ENCODE measurements at places on chromosomes 11 and 22.

- no peak for DNase-seq
These were observed 120.9 kb upstream of the ZC3H12C start for GRCh38 chr11:109972181-109972715.

DNA sequence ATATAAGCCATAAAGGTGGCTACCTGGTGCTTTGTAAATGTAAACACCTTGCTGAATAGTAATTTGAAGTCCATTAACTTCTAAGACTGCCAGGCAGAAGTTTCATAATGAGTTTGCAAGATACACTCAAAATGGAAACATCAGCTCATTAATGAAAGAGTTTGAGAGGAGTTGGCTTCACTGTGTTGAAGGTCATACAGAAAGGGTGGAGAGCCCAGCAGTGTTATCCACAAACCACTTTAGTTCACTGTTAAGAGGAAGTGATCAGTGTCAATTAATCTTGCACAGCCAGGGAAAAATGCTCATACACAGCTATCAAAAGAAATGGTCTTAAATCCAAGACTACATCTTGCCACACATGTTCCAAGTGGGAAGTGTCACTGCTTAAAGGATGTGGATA lies 689.4 kb downstream of the JRKL start:
- DNase-seq = no peak

DNA sequence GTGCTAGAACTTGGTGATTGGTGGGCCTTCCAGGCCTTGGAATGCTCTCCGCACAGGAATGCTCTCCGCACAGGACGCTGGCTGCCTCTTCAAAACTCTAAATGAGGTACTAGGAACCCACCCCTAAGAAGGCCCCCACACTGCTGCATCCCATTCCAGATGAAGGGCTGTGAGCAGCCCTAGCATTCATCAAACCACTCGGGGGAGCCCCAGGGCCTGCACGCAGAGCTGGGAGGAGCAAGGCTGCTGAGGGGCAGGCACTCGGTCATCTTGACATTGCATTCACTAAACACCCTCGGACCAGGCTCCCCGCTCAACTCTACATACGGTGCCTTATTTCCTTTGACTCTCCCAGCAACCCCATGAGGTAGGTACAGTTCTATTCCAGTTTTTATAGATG lies 49.2 kb upstream of the EMID1 start:
- DNase-seq = no peak

GRCh38 chr11:18611196-18611595 lies 11.6 kb downstream of the MISFA start:
- DNase-seq = no peak

GRCh38 chr22:48631288-48631863 lies 1196.3 kb downstream of the BRD1 start:
- DNase-seq = no peak

DNA sequence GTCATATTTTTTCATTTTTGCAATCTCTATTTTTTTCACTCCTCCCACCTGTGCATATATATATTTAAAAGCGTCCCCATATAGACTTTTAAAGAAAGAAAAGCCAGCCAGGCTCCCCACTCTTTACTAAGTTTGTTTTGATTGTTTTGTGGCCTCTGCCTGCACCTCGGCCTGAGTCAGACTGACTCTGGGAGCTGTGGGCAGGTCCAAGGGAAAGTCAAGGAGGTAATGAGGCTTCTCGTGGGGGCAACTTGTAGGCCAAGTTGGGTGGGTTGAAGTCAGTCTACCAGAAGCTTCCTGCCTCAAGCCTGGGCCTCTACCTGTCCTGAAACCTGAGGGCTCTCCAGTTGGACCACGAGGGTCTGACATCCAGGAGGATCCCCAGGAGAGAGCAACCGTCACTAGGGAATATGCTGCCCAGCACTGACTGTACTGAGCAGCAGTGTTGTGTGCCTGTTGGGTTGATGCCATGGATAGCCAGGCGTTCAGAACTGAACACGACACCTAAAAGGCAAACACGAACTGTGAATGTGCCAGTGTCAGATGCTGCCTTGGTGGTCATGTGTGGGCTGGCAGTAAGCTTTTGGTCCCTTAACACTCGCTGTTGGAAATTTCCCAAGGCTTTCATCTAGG lies 58.8 kb downstream of the BMAL1 start:
- DNase-seq = no peak

- DNase-seq = no peak
These were observed 25.8 kb downstream of the LAYN start for GRCh38 chr11:111566324-111566723.

DNA sequence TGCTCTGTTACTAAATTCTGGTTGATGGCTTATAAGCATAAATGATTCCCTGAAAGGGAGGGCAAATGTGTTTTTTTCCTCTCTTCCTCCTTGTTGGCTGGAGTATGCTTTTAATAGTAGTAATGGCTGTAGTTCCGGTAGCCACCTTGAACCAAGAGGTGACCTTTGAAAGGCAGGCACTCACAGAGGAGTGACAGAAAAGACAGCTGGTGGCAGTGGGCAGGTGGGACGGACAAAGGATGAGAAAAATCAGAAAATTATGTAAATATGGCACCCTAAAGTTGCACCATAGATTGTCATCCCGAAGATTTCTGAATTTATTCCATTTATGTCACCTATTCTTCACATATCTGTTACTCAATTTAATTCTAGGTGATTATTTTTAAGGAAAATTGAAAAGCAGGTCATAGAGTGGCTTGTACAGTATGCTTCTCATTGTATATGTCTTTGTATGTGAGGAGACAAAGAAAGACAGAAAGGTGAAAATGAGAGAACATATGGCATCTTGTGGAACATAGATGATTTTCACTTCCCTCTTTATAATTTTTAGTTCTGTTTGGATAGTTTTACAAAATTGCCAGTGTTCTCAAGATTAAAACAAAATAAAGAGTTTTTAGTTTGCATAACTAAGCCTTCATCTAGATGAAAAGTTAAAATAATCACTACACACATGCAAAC lies 17.0 kb downstream of the CASP12 start:
- no peak for DNase-seq

GRCh38 chr11:44658506-44658850 lies 68.3 kb upstream of the TSPAN18 start:
- no peak for DNase-seq

DNA sequence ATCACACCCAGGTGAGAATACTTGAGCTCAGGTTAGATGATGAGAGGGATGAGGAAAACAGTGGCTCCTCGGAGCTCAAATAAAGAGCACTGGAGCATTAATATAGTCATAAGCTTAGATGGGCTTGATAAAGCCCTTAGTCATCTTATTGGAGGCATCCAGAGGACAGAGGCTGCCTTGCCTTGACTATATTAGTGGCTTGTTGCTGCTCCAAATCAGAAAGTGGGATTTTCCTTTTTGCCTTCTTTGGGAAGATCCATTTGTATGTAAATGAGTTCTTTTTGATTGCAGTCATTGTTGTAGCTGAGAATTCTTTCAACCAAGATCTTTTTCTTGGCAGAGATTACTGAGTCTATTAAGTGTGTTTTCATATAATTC lies 18.9 kb downstream of the ADM start:
- no peak for DNase-seq

DNA sequence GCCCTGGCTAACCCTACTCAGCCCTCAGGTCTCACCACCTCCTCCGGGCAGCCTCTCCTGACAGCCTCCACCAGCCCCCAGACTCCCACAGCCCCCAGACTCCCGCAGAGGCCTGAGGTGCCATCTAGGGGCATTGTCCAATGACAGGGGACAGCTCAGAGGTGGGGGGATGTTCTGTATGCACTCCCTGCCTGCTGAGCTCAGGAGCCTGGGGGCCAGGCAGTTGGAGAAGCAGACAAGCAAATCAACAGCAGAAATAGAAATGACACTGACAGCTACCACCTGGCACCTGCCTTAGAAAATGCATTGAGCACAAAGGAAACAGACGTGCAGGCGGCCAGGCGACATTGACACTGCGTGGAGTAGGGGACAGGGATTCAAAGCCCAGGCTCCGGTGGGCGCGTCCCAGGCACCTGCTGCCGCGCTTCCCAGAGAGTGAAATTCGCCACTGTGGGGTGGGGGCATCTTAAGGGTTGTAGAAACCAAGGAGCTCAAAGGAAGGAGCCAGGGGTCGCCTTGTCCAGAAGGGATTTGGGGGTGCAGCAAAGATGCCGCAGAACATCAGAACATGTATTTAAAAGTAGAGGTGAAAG lies 22.5 kb upstream of the WNT7B start:
- DNase-seq = no peak

DNA sequence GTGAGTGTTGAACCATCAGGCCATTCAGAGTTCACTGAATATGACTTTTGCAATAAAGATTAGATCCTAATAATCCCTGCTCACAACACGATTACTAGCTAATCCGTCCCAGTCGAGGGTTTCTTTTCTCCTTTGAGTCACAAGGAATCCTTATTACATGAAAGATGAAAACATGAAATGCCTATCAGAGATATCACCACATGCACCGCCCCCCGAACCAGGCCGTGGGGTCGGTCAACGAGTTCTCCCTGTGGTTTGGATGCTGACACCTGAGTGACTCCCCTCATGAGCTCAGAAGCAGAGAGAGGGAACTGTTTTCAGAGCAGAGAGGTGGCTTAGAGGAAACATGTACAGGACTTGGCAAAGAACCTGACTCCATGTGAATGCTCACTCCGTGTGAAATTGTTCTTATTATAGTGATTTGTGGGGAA lies 263.3 kb downstream of the ETS1 start:
- no peak for DNase-seq

DNA sequence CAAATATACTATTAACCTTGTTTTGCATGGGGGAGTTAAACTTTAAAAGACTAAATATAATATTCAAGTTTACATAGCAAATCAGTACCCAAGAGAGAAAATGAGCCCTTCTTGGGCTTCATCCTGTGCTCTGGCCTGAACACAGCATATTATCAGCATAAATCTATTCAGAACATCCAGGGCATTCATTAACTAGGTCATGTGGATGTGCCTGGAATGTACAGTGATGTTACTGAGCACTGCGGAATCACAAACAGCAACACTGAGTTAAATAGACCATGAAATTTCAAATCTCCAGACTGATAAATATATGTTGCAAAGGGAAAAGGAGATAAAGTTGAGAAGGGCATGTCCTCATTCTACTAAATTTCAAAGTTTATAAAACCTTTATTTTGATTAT lies 426.4 kb downstream of the AASDHPPT start:
- no peak for DNase-seq

DNA sequence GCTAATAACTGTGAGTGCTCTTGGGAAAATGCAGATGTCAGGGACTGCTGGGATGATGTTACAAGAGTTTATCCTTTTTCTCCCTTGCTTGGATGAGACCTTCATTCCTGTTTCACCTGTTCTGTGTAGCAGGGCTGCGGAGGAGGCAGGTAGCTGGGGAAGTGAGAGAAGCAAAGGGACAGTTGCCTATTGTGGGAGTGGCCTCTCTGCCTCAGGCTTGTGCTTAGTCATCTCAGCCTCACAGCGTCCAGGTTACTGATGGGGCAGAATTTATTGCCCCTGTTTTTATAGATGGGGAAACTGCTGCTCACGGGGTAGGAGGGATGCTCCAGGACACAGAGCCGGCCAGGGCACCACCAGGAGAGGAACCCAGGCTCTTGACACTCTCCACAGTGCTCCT lies 1.7 kb downstream of the STX3 start:
- no peak for DNase-seq

DNA sequence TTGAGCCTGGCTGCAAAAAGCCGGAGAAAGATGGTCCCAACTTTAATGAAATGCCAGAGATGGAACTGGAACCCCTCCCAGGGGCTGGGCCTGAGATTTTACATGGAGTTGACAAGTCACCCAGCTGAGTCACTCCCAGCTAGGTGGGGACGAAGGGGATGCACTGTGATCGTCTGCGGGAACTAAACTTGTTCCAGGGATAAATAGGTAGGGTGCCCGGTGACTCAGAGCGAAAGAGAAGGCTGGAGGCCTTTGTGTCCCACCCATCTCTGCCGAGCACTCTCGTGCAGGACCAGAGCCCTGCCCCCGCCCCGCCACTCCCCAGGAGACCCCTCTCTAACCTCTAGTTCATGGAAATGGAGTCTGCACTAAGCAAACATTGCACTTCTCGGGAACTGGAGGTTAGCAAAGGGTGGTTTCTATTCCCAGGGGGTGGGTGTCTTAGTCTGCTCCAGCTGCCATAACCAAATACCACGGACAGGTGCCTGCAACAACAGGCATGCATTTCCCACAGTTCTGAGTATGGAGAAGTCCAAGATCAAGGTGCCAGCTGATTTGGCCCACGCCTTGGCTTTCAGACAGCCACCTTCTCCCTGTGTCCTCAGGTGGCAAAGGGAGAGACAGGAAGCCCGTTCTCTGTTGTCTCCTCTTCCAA lies 60.7 kb upstream of the FADD start:
- no peak for DNase-seq

DNA sequence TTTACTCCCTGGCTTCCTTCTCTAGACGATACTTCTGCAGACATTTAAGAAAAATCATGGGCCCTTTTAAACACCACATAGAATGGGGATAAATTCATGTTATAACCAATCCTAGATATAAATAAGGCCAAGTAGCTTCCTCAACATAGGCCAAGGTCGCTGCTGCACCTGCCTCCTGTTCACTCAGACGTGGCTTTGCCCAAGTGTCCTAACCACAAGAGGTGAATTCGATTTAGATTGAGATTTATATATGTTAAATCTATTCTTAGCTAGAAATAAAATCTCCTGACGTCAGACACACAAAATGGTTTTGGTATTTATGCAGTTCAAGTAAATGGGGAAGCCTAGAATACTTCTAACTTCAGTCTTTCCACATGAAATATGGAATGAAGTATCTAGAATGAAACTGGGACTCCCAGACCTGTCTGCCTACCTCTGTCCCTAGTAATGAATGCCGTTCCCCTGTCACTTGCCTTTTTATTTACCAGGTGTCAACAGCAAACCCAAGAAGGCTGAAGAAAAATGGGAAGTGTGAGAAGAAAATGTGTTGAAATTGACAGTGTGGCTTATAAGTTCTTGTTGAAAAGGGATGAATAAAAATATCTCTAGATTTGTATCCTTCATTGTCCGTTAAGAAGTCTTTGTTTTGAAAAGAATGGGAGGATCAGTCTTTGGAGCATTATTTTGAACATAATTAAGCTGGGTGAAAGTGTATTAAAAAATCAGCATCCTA lies 131.8 kb downstream of the HIPK3 start:
- DNase-seq = no peak

DNA sequence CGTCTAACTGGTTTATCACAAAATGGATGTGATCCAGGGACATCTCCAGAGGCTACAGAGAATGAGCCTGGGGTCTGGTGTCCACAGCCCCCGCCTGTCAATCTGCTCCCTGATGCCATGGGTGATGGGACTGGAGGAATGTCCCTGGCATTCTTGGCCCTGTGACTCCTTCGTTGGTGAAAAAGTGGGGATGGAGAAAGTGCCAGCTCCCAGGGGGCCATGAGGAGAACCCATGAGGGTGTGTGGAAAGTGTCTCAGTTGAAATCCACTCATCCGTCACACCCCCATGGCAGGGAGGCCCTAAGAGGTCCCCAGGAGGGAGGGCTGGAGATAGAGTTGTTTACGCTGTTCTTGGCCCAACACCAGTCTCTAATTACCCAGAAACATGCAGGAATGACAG lies 322.0 kb downstream of the CTTN start:
- no peak for DNase-seq

- no peak for DNase-seq
These were observed 14.4 kb upstream of the UPK3A start for GRCh38 chr22:45270095-45271020.

- DNase-seq = no peak
These were observed 7.2 kb upstream of the IL18BP start for GRCh38 chr11:71991494-71991893.

GRCh38 chr11:502288-503178 lies 4.5 kb downstream of the RNH1 start:
- no peak for DNase-seq
